ENCODE measurements at places on chromosomes 7 and 10.

DNA sequence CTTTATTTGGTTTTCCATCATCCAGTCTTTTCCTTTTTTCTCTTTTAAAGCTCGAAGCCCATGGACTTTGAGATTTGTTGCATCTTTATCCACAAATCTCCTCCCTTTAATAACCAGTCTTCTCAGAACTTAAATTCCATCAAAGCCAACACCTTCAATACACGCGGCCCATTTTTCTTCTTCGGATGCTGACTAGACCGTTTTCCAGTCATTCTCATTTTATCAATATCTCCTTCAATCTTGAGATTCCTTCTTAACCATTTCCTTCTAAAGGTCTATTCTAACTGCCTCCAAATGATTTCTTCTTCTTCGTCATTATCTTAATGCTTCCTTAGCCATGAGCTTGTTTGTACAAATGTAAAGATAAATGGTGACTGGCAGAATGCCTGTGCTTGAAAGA lies 173.5 kb downstream of the BAMBI start:
- DNase-seq: no peak

- no peak for DNase-seq
These were observed 25.2 kb downstream of the VCL start for GRCh38 chr10:74022926-74023629.

DNA sequence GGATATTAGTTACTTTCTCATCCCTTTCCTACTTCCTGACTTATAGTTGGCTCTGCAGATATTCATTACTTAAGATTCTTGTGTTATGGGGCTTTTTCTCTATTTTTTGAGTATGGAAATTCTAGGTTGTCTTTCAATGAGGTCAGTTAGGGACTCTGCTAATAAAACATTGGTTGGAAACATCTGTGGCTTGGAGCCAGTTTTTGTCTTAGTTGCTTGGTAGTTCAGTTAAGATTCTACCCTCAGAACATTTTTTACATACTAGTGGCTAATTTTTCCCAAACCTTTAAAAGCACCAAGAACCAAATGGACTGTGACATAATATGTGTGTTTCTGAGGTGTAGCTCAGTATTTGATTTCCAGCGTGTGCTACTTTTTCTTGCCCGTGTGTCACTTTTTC lies 305.6 kb upstream of the FZD1 start:
- DNase-seq: no peak

GRCh38 chr10:29948881-29949355 lies 110.5 kb downstream of the JCAD start:
- peak; percentile 55 for DNase-seq

DNA sequence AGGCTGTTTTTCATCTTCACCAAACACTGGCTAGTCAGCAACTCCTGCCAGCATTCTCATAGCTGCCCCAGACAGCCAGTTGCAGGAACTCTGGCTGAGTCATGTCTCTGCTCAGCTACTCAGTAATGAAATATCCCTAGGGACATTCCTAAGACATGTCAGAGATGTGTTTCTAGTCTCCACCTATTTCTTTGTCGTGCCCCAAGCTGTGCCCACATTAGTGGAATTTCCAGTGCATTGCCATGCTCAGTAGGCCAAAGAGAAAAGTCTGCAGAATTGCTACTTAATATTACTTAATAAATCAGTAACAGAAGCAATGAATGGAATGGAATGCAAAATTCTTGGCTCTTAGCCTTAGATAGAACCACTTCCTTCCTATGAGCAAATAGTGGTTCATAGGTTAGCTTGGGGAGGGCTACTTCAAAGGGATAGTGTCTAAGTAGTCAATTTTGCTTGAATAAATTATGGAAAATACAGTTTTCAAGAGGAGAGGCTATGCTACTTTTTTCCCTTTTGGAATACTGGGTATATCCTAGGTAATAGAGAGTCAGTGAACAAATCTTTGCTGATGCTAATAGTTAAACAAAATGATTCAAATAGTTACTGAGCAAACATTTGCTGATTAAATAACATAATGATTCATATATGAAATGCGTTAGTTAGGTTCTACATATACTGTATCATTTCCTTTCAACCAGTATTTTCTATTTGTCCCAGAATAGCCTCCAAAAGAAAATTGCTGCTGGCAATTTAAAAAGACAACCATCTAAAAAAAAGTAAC lies 23.6 kb upstream of the SEMA3C start:
- peak; percentile 76 for DNase-seq

DNA sequence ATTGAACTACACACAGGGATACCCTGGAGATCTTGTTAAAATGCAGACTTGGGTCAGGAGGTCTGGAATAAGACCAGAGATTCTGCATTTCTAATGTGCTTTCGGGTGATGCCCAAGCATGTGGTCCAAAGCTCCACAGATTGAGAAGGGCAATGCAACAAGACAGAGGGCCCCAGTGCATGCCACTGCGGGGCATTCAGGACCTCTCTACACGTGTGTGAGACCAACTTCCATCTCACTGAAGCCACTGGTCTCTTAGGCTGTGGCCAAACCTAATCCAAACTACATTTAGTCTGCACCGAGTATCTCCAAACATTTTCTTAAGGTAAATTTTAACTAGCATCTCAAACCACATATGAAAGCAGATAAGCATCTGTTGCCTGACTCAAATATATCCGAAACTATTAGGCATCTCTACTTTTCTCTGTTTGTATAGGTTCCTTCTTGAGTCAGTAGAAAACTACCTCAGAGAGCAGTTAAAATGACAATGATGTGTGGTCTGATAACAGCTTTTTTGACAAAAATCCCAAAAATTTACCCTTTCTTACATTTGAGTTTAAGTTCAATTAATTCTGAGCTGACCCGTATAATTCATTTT lies 107.5 kb downstream of the ELMO1 start:
- DNase-seq: no peak

DNA sequence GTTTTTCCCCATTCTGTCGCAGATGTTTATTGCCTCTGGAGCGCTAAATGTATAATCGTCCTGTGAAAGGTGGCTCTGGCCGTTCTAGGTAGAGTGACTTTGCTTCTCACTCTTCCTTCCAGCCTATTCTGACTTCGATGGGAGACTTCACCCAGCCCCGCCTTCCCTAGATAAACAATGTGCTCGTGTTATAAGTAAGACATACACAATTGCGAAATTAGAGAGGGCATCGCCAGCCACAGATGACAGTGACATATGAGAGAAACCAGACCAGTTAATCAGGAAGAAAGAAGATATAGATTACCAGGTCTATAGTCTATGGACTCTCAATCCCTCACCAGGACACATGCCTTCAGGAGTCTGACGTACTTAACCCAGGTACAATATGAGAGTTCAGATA lies 1050.5 kb upstream of the AUTS2 start:
- no peak for DNase-seq

DNA sequence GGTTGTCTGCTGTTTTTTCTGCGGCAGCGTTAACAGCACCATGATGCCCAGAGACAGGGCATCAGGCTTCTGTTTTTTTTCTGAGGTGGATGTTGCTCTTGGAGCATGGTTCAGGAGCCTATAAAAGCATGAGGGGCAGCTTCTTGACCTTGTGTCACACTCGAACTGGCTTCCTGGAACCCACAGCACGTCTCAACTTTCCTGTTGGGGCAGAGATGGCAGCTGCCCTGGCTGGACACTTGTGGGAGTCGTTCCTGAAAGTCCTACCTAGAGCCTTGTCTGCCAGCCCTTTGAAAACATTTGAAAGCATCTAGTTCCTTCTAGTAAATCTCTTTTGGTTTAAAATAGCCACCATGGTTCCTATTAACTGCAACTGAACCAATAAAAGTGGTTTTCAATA lies 28.9 kb upstream of the PRKAG2 start:
- no peak for DNase-seq

- peak; percentile 2 for DNase-seq
These were observed 29.8 kb downstream of the CABCOCO1 start for GRCh38 chr10:61692447-61693010.

DNA sequence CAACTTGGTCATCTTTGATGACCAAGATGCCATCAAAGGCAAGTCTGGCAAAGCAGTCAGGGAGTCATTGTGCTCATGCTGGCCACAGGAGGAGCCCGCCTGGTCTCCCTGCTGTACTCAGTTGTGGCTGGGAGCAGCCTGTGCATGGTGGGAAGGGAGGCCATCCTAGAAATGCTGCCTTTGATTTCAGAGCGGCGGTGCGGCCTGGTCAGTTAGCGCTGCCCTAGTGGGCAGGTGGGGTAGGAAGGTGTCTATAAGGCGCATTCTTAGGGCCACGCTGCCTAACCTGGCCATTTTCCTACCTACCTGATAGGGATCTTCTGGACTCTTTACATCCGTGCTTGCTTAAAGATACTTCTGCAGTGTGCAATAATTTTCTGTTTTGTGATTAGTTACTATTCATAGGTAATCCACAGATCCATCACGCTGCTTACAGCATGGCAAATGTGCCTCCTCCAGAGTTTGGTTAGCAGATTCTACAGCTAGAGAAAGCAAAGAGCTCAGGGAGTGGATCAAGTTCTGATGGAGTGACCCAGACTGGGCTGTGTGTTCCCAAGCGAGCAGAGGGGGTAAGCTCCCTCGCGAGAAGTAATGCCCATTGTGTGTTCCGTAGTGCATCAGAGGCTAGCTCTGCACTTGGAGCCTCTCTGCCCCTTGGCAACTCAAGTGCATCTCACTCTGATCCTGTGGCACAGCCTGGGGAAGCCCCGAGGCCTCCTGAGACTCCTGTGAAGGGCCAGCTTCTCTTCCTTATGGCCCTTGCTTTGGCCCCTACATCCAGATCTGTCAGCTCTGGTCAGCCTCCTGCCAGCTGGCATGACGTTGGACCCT lies 970.1 kb upstream of the ZNF722 start:
- no peak for DNase-seq

DNA sequence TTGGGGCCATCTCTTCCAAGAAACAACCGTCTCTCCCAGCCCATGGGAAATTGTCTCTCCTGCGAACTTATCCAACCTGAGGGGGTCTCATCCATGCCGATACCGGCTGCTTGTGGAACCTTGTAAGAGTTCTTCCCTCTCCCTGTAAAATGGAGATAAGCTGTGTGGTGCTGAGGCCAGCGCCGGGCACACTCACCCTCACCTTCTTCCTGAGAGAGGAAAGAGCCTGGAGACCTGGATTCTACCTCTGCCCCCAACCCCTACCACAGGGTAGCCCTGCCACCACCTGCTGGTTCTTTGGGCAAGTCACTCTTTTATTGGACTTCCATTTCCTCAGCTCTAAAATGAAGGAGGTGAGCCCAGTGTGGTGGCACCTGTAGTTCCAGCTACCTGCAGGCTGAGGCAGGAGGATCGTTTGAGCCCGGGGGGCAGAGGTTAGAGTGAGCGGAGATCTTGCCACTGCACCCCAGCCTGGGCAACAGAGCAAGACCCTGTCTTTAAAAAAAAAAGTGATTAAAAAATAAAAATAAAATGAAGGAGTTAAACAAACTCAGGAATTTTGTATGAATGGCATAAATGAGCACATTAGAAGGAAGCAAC lies 38.4 kb upstream of the PSAP start:
- DNase-seq: peak; percentile 25

DNA sequence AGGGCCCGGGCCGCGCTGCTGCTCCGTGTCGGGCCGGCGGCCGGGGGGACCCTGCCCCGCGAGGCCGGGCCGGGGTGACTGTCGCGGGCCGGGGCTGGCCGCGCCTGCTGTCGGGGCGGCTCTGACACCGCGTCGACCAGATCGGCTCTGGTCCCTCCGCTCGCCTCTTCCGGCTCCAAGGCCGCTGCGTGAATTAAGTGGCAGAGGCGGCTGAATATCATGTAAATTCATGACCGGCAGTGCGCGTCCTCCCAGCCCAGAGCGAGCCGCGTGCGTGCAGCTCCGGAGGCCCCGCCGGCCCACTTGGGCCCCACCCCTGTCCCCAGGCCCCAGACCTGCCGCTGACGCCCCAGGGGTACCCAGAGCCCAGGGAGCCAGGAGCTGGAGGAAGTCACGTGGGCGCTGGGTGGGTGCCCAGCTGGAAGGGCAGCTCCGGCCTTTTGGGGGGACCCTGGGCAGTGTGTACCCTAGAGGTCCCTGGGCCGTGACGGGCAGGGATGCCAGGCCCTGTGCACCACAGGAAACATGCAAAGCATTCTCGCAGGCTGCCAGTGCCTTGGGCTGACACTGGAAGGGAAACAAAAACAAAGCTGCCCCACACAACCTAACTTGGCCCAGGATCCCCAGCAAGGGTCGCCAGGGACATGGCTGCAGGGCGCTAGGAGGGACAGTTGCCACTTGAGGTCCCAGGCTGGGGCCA lies 584.0 kb upstream of the MKI67 start:
- DNase-seq: no peak

GRCh38 chr10:3353235-3353634 lies 180.7 kb upstream of the PITRM1 start:
- peak; percentile 61 for DNase-seq

GRCh38 chr7:67462781-67463191 lies 466.2 kb downstream of the TYW1 start:
- no peak for DNase-seq

- no peak for DNase-seq
These were observed 1.4 kb downstream of the IFIT3 start for GRCh38 chr10:89329151-89329550.

GRCh38 chr10:76033457-76034196 lies 602.2 kb downstream of the LRMDA start:
- no peak for DNase-seq

- no peak for DNase-seq
These were observed 22.4 kb downstream of the PRSS2 start for GRCh38 chr7:142793156-142793555.

- DNase-seq: peak; percentile 21
These were observed 13.7 kb downstream of the CISD1 start for GRCh38 chr10:58282615-58283014.

DNA sequence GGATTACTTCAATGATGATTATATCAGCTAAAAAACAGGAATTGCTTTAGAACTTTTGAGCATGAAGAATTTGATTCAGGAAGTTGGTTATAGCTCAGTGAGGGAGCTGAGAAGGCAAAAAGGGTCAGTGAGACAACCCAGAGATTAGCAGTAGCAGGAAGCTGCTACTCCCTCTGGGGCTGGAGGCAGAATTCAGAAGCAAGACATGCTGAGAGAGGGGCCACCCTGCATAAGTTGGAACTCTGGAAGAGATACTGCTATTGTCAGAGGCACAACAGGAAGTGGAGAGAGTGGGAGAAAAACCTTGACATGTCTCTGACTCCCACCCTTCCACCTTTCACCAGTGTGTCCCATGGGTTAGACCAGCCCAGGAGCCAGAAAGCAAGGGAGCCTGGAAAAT lies 488.7 kb downstream of the ADRA2A start:
- no peak for DNase-seq

GRCh38 chr7:41104631-41105030 lies 598.3 kb downstream of the INHBA start:
- DNase-seq: no peak

GRCh38 chr10:103640436-103641181 lies 147.1 kb downstream of the NEURL1 start:
- DNase-seq: no peak

DNA sequence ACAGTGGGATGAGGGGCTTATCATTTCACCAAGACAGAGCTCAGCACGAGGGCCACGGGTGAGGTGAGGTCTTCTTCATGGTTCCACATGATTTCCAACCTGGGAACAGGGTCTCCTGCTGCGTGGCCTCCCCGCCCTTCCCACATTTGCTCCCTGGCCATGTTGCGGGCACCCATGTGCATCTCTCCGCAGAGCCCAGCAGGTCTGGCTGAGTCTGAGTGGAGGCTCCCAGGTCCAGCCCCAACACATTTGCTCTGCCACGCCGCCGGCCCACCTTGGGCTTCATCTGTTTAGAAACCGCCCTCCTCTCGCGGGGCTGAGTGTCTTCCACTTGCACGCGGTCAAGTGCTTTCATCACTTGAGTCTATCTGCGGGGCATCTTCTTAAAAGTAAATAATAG lies 14.8 kb upstream of the PRKAR1B start:
- no peak for DNase-seq
